ENCODE measurements at places on chromosomes 2 and 18.

DNA sequence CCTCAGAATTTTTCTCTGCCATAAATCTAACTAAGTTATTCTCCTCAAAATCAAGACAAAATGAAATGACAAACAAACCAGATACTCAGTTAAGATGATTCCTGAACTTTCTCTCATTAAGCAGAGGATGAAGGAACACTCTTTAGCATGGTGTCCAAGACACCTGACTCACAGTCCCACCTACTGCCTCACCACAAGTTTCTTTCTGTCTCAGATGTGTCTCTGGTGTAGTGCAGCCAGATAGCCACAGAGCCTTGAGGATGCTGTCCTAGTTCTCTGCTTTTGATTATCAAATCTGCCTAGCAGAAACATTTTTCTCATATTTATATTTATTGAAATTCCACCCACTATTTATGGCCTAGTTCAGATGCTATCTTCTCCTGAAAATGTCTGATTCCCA lies 103.6 kb upstream of the TMEM200C start:
- DNase-seq: no peak

- no peak for DNase-seq
Measured at GRCh38 chr2:172366596-172367150, 60.7 kb upstream of the ITGA6 start.

GRCh38 chr2:109467701-109468100 lies 146.1 kb downstream of the SEPTIN10 start:
- DNase-seq: no peak

DNA sequence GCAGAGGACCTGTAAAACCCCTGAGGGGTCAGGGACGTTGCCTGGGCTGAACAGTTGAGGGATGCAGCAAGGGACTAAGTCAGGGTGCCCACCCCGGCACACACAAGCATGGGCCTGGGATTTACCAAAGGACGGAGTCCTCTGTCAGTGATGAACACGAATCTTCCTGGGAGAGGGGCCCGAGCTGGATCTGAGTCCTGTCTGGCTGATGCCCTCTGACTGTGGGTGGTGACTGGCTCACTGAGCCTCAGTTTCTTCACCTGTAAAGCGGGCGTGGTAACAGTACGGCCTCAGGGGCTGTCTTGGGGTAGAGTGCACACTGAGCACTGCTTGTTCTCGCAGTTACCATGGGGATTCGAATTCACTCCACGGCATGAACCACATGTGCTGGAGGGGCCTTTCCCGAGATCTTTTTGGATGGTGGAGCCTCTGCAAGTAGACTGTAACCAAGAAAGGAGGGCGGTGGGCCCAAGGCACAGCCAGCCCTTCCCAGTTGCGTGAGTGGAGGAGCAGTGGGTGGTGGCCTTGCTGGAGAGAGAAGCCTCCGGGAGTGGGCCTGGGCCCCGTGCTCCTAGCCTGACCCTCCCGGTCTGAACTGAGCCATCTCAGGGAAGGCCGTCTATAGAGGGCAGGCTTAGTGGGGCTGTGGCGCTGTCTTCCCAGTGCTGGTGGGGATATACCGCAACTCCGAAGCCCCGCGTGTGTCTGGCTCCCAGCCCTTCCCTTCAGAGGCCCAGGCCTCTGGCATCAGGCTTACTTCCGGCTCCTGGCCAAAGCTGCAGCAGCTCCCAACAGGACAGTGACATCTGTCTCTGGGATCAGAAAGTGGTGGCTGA lies 130.8 kb upstream of the HS6ST1 start:
- no peak for DNase-seq

- no peak for DNase-seq
Measured at GRCh38 chr18:11909591-11910026, 1.5 kb upstream of the MPPE1 start.

DNA sequence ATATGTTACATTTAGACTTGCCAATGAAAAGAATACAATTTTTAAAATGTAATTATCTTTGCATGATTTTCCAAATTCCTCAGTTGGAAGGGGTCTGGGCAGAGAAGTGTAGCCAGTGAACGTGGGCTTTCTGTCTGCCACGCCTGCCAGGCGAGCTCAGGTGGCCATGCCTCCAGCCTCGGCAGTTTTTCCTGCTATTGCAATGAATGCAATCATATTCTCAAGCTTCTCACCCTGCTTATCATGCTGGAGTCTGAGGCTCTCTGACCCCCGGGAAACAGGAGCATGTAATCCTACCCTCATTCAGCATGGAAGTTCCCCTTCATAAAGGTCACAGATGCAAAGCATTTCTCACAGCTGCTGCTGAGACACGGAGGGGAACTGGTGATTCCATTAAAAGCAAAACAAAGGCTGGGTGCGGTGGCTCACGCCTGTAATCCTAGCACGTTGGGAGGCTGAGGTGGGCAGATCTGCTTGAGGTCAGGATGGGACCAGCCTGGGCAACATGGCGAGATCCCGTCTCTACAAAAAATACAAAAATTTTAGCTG lies 154.8 kb downstream of the MBP start:
- no peak for DNase-seq

DNA sequence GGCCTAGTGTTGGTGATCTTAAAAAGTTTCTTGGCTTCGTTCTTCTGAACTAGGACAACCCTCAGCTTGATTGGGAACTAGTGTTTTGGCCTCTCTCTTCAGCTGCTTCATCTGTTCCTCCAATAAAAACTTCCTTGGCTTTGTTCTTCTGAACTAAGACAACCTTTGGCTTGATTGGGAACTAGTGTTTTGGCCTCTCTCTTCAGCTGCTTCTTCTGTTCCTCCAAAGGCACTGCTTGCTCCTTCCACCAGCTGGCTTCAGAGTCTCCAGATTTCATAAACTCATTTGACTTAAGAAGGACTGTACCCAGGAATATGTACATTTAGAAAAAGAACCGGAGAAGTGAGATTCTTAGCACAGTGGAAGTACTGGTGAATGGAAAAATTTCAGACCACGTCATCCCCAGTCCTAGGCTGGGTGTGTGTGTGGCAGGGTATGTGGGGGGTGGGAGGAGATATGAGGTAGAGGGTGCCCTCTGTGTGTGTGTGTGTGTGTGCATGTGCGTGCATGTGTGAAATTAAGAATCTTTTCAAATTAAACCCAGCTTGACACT lies 20.4 kb downstream of the IL1R2 start:
- DNase-seq: no peak

DNA sequence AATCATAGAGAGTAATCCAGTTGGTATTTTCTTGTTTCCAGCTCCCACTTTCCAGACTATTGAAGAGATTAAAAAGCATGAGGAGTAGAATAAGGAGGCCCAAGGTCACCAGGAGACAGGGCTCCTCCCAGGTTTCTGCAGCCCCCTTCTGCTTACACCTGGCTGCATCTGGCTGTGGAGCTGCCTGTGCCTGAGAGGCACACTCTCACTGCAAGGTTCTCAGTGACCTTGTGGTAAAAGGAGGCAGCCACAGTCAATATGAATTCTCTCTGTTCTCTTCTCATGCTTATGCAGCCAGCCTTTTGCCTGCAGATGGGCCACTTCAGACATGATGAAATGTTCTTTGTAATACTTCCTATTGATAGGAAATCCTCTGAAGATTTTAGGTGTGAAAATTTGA lies 233.7 kb downstream of the MYO3B start:
- no peak for DNase-seq

- DNase-seq: peak; percentile 57
Measured at GRCh38 chr18:68735483-68736343, 20.8 kb upstream of the TMX3 start.

DNA sequence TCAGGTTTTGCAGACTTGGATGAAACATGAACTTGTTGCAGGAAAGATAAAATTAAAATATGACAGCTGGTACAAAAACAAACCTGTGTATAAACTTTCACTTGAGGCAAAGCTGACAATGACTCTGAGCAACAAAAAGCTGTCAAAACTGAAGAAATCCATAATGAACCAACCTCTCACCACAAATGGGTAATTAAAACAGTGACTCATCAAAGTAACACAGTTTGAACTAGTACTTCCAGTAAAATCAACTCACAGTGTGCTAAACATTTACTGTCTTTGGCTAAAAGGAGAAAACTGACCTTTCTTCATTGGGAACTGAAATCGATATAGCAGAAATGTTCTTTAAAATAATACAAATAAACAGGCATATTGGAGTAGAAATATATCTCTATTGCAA lies 209.7 kb downstream of the WDPCP start:
- DNase-seq: no peak

- no peak for DNase-seq
Measured at GRCh38 chr2:20094955-20095354, 43.5 kb upstream of the LAPTM4A start.

- no peak for DNase-seq
Measured at GRCh38 chr18:34697233-34697632, 12.9 kb upstream of the DTNA start.

DNA sequence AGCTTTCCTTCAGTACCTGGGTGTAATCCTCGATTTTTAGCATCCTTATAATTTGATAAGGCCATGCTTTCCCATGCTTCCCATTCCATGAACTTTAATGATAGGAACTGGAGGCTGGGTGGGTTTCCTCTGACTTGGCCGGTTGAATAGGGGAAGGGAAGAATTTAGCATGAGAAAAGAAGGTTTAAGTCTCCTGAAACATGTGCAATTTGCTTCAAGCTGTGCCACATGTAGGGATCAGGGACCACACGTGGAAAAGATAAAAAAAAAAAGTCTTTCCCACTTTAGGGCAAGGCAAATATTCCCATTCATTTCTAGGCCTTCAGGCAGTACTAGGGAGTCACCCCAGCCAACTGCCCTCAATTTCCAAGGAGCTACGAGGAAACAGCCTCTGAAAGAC lies 900.3 kb downstream of the DSC3 start:
- no peak for DNase-seq

GRCh38 chr2:28155627-28156026 lies 237.0 kb upstream of the FOSL2 start:
- DNase-seq: peak; percentile 49

DNA sequence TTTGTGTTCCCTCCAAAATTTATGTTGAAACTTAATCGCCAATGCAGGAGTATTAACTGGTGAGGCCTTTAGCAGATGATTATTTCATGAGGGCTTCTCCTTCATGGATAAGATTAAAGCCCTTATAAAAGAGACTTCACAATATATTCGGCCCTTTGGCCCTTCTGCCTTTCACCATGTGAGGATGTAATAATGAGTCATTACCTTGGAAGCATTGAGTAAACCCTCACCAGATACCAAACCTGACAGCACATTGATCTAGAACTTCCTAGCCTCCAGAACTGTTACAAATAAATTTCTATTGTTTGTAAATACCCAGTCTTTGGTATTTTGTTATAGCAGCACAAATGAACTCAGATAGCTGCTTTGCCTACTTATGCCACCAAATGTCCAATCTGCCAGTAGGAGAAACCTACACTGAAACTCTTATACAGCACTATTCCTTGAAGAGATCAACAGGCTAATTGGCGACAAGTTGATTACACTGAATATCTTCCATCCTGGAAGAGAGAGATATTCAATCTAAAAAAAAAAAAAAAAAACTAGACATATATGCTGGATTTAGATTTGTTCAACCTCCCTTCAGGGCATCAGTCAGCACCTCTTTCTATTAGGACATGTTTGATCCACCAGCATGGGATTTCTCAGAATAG lies 125.9 kb upstream of the COL5A2 start:
- no peak for DNase-seq

Data from erythroblast (primary cell).